ENCODE measurements at places on chromosomes 16 and 17. TPM values are rescaled to one million over a fixed set of nuclear protein-coding genes. Genes with fewer than 3 reads are reported as not detected.

DNA sequence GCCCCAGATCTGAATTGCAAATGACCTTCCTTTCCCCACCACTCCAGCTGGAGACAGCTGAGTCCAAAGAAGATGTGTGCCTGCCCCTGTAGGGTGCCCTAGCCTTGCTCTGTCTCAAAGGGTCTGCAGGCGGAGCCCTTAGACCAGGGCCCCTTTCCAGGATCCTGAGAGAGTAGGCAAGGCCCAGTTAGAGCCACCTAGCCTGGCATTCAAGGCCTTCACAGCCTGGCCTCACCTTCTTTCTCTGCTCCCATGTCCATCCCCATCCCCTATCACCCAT, 66.6 kb upstream of the LHX1 start:
- DNase-seq = no peak

The RAB26 gene
- total RNA-seq = 0.91 TPM

DNA sequence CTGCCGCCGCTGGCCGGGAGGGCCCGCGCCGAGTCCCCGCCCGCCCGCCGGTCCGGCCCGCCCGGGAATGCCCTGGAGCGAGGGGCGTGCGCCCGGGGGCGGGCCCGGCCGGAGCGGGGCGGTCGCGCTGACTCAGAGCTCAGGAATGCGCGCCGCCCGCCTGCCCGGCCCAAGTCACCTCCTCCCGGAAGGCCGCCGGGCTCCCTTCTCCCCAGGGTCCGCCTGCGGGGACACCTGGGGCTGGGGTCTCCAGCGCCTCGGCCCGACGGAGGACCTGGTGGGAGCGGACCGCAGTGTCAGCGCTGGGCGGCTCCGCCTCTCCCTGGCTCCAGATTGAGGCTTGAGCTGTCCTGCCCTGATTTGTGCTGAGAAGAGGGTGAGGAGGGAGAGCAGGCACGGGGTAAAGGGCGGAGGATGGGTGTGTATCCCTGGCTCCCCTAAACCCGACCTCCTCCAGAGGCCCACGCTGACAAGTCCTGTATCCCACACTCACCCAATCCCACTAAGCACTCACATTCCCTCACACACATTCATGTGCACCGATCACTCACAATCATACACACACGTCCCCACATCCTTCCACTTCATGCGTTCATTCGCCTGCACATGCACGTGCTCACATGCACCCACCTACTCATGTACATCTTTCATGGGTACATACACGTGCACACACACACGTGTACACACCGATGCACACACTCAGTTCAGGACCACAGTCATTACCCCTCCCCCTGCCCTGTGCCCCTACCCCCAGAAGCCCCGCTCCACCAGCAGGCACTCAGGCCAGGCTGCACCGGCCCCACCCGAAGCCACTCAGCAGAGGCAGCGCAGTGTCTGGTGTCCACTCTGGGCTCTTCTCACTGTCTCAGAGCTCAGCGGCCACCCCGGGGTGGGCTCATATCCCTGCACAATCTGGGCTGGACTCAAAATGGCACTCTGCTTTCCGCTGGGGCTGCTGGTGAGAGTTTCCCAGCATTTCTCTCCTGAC, at the start of gene RHBDF1:
Gene RHBDF1 (minus strand): TSS at position 71 of the 988 bp plus-strand sequence. CDS start 7,616 bp downstream, outside the sequence.
- peak; percentile 46 for DNase-seq

The AURKB gene
- total RNA-seq = 104 TPM

Data from endothelial cell of umbilical vein (primary cell).